HAP-1 (cell line): ENCODE measurements at places on chromosomes 13 and 19.

GRCh38 chr13:64248371-64249065 is 2832.9 kb upstream of the PCDH20 start:
- DNase-seq, result peak; percentile 78

- DNase-seq, result no peak
Measured at GRCh38 chr19:4570402-4570801, 10.9 kb upstream of the SEMA6B start.

DNA sequence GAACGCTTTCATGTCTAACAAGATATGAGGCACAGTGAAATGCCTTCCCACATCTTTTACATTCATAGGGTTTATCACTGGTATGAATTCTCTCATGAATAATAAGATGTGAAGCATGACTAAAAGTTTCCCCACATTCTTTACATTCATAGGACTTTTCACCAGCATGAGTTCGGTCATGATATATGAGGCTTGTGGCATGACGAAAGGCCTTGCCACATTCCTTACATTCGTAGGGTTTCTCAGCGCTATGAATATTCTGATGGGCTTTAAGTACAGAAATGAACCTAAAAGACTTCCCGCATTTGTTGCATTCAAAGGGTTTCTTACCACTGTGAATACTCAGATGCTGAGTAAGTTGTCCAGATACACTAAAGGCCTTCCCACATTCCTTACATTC is 21.3 kb downstream of the ZNF607 start:
- no peak for DNase-seq

DNA sequence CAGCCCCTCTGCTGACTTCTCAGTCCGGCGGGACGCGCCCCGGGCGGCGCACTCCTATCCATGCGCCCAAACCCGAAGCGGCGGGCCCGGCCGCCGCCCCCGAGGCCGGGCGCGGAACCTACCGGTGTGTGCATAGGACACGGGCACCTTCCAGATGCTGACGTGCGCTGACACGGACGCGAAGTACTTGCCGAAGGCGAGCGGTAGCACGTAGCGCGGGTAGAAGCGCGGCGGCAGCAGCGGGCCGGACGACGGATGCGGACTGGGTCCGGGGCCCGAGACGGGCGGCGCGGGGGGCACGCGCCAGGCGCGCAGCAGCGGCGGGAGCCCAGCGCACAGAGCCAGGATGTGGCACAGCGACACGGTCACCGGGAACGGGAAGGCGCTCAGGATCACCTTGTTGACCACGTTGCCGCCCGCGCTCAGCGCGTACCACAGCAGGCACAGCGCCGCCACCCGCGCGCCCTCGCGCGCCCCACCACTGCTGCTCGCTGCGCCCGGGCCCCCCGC is 338 bp downstream of the SLC35E1 start:
- no peak for DNase-seq

DNA sequence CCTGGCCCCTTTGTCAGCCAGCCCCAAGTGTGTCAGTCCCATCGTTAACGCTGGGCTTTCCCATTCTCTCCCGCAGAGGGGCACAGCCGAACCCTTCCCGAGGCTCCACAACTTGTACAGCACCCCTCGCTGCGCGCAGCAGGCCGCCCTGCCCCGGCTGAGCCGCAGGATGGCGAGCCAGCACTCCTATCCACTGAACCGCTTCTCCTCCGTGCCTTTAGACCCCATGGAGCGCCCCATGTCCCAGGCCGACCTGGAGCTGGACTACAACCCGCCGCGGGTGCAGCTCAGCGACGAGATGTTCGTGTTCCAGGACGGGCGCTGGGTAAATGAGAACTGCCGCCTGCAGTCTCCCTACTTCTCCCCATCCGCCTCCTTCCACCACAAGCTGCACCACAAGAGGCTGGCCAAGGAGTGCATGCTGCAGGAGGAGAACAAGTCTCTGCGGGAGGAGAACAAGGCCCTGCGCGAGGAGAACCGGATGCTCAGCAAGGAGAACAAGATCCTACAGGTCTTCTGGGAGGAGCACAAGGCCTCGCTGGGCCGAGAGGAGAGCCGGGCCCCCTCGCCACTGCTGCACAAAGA is 11.1 kb downstream of the CBY2 start:
- no peak for DNase-seq
